ENCODE measurements at places on chromosomes 4 and X.

GRCh38 chr4:113584407-113585150 is 177.0 kb downstream of the CAMK2D start:
- DNase-seq: no peak

GRCh38 chr4:88146891-88147290 is 11.5 kb downstream of the ABCG2 start:
- no peak for DNase-seq

GRCh38 chr4:180766944-180767729 is 1476.1 kb upstream of the TENM3 start:
- DNase-seq: no peak

DNA sequence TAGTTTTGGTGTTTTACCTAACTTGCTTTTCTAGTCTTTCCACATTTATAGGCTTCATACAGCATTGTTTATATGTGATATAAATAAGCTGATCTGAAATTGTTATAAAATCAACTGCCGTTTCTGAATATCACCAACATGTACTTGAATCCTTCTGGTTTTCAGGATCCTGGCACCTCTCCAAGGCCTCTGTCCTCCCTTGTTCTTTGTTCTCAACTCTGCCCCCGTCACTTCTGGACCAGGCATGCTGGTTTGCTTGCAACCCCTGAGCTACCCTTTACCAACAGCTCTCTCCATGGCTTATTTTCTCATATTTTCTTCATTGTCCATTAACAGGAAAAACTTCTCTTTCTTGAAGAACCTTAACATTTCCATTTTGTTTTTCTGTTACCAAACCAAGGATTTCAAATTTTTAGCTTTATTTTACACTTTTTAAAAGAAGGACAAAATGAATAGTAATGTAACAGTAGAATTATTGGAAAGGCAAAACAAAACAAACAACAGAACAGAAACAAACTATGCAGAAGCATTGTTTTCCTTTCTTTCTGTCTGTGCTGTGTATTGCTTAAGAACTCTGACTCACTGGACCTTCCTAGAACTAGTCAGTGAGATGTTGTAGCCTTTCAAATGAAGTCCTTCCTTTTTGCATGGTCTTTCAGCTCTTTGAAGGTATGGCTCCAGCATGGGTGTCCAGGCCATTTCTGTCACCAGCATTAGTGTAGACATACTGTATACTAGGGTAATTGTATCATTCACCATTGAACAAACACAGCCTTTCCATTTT is 44.8 kb downstream of the BANK1 start:
- DNase-seq: no peak

DNA sequence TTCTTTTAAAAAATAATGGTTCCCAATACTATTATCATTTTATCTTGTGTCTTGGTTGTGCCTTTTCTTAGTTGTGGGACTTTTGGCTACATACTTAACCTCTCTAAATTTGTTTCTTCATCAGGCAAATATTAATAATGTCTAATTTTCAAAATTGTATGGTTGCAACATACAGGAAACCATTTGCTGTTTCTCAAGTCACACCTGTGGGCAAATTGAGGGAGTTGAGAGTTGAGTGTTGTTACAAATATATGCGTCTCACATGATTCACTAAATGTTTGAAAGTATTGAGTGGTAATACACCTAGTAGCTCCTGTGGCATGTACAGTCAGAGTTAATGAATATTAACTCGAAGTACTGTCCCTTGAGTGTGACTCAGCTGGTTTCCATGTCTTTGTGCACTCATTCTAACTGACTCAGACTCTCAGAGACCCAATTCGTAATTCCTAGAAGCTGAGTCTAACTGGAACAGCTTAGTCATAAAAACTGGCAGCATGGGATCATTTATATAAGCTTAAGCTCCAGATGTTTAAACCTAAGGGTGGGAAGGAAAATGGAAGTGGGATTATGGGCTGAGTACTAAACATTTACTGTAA is 802.4 kb downstream of the TRIML1 start:
- DNase-seq: no peak

DNA sequence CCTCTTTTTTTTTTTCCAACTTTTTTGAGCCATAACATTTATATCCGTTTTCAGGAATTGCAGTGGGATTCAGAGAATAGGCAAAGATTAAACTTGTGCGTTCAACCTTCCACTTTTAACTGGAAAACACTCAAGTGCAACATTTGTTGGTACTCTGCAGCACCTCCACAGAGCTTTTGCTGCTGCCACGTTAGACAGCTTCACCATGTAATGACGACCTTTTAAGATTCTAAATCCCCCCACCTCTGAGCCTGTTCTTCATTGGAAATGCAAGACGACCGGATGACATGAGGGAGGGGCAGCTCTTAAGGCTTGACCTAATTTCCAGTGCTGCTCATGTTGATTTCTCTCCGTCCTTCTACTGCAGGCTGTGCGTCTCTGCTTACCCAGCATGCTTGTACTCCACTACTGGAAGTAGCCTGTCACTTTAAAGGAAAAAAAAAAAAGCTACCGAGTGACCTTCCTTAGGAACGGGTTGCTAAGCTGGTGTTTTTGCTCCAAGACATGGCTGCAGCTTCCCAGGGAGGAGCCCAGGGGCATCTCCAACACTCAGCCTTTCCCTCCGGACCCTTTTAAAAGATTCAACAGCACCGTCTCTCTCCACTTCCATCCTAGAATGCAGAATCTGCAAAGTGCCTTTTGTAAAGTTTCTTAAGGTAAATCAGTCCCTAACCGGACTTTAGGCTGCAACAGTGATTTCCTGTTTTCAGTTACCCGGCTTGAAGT is at the start of gene CC2D2A:
TSS of gene CC2D2A (plus strand) at position 481 of the 726 bp plus-strand sequence. CDS start 6,051 bp downstream, outside the sequence.
- DNase-seq: no peak

All from CMK (cell line).